Posterior vena cava (tissue), 2 donors: ENCODE measurements at places on chromosomes 1 and 21. TPM values are rescaled to one million over a fixed set of nuclear protein-coding genes. Genes with fewer than 3 reads are reported as not detected.

GRCh38 chr1:168084396-168085231, 52.1 kb downstream of the GPR161 start:
- peak; percentile 92 for DNase-seq

Gene CHODL
- total RNA-seq: 0.42 TPM

GRCh38 chr1:151621351-151621750, 9.5 kb downstream of the SNX27 start:
- no peak for DNase-seq

GRCh38 chr1:24202556-24202955, 15.5 kb upstream of the IFNLR1 start:
- no peak for DNase-seq

Gene ZNF648
- total RNA-seq: not detected

DNA sequence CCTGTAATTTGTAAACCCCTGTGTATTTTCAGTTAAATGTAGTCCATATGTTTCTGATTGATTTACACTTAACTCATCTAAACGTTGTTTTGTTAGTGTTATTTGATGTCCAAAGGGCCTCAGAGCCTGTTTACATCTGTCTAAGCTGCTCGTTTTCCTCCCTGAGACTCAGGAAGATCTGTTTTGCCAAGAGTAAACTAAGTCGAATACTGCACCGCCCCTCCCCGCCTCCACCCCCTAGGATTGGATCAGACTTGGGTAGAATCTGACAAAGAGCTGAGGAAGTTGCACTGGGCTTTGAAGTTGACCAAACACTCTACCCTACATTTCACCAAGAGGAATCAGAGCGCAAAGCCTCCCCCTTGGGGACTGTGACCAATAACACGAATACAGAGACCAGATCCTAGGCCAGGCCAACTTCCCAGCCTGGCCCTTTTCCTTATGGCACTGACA, 206.9 kb upstream of the LMO4 start:
- DNase-seq: no peak

- no peak for DNase-seq
Observed at GRCh38 chr1:156262461-156263287, 14.8 kb upstream of the PAQR6 start.

GRCh38 chr1:11474826-11475225, 4.1 kb upstream of the DISP3 start:
- no peak for DNase-seq
